ENCODE measurements at places on chromosomes 2 and 18.

DNA sequence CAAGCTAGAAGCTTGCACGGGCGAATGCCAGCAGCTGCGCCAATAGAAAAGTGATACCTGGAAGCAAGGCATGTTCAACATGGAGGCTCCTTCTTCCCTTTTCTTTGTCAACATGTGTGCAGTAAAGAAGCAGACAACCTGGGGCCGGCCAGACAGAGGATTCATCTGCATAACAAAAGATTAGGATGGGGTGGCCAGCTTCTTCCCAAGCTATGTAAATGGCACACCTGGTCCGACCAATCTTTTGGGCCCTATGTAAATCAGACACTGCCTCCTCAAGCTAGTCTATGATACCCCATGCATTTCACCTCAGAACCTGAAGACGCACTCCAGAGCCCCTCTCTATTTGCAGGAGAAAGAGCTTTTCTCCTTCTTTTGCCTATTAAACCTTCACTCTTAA is 66.4 kb upstream of the TGFA start:
- DNase-seq = no peak

GRCh38 chr2:220134756-220135534 is 507.5 kb downstream of the SLC4A3 start:
- DNase-seq = no peak

- no peak for DNase-seq
Measured at GRCh38 chr2:75130171-75130570, 69.1 kb downstream of the TACR1 start.

DNA sequence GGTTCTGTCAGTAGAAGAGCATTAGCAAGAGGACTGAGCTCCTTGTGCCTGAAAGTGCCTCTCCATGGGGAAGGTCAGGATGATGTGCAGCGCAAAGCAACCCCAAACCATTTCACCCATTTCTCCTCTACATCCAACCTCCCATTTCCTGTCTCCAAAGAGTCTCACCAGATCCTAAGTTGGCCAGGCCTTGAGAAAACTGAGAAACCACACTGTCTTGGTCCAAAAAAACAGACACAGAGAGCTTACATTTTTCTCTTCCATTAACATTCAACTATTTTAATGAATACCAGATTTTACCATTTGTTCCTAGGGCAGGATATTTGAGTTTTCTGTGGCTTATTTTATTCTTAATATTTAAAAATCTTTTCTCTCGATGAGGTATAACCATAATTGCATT is 195.0 kb downstream of the EPHA4 start:
- DNase-seq = no peak

DNA sequence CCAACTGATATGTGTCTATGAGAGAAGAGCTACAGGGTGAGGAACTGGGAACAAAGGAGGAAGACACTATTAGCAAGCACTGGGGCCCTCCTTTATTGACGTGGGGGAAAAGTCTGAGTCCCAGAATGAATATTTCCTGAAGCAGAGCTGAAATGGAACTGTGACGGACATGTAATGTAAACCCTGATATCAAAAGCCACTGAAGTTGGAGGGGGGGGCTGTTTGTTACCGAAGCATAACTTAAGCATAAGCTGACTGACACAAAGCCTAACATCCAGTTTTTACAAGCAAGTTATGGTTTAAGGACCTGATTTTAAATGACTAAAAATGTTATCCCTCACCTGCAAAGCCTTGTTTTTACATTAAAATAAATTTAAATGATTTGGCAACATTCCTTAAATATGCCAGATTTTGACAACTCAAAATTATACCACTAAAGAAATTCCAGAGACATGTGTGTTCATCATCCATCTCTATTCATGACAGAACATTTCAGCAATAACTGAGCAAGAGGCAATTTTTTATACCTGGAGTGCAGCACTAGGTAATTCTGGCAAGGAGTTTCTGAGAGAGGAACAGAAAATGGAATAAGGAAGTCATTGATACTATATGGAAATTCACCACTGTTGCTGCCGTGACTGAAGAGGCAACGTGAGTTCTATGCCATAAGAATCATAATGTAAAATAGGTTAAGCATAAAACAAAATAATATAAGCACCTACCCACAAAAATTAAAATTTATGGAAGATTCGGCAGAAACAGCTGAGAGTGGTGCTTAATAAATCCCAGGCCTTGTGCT is 186.0 kb downstream of the AFF3 start:
- no peak for DNase-seq

- no peak for DNase-seq
Measured at GRCh38 chr2:2503864-2504418, 172.9 kb upstream of the MYT1L start.

- no peak for DNase-seq
Measured at GRCh38 chr2:100281521-100282438, 40.5 kb downstream of the LONRF2 start.

GRCh38 chr2:61185231-61185728 is 23.3 kb downstream of the C2orf74 start:
- DNase-seq = no peak

DNA sequence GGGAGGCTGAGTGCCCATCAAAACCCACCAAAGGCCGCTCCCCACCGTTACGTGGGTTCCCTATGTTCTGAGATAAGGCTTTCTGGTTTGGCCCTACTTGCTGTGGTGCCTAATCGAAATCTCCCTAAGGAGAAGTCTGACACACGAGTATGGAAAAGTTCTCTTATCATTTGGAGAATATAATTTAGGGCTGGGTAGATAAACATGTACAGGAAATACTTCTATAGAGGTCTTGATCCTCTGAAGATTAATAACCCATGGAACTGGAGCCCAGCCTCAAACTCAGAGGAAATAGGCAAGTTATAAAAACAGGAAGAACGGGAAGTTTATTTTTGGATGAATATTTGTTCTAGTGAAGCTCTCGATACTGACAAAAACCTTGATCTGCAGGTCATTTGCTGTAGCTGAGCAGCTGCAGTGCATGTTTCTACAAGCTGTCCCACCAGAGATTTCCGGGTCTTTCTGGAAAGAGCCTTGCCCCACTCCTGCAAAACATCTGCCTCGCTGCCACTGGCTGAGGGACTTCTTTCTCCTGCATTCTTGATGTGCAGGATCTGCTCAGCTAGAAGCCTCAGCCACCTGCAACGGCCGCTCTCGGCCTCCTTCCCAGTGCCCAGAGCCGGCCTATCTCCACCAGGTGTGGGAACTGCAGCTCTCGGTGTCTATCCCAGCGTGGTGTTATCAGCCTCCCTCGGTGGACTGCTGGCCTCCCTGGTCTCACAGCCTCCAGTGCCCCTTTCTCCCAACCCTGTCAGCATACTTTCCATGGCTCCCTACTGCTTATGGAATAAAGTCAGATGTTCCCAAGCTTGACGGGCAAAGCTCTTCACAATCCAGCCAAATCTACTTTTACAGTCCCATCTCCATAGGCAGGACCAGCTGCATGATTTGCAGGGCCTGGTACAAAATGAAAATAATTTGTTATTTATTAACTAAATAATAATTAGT is 48.6 kb downstream of the SPRED2 start:
- no peak for DNase-seq

- no peak for DNase-seq
Measured at GRCh38 chr18:13448335-13448795, 229.8 kb downstream of the LDLRAD4 start.

DNA sequence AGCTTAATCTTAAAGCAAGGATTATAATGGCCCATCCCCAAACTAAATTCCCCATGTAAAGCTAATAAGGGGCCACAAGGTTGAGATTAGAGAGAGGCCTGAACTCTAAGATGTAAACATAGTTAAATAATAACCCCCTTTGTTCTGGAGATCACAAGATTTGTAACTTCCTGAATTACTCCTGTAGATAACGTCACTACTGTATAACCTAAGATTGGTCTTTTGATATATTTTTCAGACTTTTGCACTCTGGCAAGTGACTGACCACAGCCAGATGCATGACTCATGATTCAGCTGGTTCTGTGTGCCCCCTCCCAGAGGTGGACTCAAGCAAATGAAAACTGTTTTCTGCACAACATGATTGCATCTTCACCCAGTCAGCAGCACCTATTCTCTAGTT is 686.0 kb upstream of the DDX18 start:
- no peak for DNase-seq

- no peak for DNase-seq
Measured at GRCh38 chr2:80153768-80154167, 150.8 kb downstream of the LRRTM1 start.

DNA sequence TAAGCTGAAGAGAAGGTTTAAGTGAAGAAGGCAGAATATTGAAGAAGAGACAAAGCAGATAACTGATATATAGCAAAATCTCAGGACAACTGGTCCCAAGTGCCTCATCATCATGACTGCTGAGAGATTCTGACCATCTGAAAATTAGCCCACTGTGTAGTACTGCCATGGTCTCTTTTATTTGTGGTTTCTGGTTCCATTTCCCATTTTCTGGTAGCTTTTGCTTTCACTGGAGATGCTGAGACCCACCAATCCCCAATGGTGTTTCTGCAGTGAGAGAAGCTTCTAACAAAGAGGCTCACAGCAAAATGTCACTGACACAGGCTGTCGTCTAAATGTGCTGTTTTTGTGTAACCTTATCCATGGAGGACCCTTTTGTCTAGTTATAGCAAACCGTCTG is 79.5 kb downstream of the TMEM163 start:
- DNase-seq = no peak

DNA sequence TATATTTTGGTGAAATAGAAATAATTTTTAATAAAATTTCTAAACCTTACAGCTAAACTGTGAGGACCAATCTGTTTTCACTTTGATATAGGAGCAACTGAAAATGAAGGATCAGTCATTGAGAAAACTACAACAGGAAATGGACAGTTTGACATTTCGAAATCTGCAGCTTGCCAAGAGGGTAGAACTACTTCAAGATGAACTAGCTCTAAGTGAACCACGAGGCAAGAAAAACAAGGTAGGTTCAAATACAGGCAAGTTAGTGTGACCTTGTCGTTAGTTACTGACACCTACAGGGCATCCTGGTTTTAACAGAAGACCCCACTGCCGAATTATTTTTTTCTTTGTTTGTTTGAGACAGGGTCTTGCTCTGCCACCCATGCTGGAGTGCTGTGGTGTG is 75.5 kb upstream of the STON1 start:
- DNase-seq = no peak

GRCh38 chr2:45567974-45568789 is 42.9 kb downstream of the SRBD1 start:
- peak; percentile 19 for DNase-seq

- no peak for DNase-seq
Measured at GRCh38 chr2:55843096-55843993, 80.2 kb downstream of the EFEMP1 start.

GRCh38 chr2:176879426-176879995 is 333.1 kb upstream of the HNRNPA3 start:
- DNase-seq = no peak

GRCh38 chr2:24169023-24169422 is 5.8 kb upstream of the FAM228A start:
- DNase-seq = no peak

DNA sequence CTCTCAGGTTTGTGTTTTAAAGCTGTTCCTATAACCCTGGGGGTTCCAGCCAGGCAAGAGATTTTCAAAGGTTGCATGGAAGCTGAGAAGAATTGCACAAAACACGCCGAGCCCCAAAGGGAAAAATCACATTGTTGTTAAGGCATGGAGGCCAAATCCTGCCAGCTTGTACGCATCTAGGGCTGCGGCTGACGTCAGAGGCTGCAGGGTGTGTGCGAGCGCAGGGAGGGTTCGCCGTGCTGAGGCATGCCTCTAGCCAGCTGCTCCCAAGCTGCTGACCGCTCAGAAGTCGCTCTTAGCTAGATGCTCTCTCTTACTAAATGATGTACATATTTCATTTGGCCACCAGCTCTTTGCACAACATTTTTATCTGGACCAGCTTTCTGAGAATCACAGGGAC is 191.8 kb downstream of the LPIN1 start:
- no peak for DNase-seq

- DNase-seq = no peak
Measured at GRCh38 chr2:84792856-84793522, 87.9 kb downstream of the TRABD2A start.

GRCh38 chr2:71620851-71621251 is 167.5 kb downstream of the DYSF start:
- DNase-seq = no peak

GRCh38 chr2:101883860-101884259 is 107.9 kb upstream of the IL1R2 start:
- DNase-seq = no peak

GRCh38 chr2:145484448-145485097 is 964.7 kb upstream of the ZEB2 start:
- DNase-seq = no peak

- no peak for DNase-seq
Measured at GRCh38 chr18:65750389-65751154, at the start of gene CDH7. Gene CDH7, plus strand, starts transcription at chr18:65751012. Its CDS starts 11,831 bp downstream, at chr18:65762843.

DNA sequence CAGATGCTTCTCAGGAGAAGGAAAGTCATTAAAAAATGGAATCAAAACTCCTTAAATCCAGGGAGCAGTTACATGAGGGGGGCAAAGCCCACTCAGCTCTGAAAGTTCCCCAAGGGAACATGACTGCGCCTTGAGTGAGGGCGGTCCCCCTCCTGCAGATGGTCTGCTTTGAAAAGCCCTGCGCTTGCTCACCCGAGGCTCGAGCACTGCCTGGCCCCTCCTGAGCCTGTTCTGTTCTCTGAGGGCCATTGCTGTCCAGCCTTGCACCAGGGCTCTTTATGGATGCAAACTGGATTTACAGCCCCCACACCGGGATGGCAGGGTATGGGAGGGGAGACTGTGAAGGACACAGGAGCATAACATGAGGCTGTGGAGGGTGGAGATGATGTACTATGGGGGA is 37.8 kb upstream of the DNMT3A start:
- no peak for DNase-seq

- no peak for DNase-seq
Measured at GRCh38 chr2:46827274-46828134, 88.1 kb downstream of the MCFD2 start.

- DNase-seq = no peak
Measured at GRCh38 chr18:12885500-12885899, 1.5 kb upstream of the PTPN2 start.

- no peak for DNase-seq
Measured at GRCh38 chr2:3871002-3871401, 167.6 kb downstream of the DCDC2C start.

DNA sequence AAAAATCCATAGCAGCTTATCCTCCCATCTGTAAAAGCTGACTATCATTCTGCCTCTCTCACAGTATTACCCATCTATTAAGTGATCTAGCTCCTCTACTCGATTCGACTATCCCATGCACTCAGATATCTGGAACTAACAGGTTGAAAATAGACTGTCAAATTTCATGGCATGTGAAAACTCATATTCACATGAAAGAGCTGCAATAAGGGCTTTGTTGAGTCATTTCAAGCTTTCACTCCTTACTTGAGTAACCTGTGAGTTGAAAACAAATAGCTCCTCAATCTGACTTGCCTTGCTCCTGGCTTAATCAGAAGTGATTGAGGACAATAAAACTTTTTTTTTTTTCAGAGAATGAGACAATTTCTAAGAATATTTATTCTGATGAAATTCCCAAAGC is 192.4 kb upstream of the ERBB4 start:
- DNase-seq = no peak

DNA sequence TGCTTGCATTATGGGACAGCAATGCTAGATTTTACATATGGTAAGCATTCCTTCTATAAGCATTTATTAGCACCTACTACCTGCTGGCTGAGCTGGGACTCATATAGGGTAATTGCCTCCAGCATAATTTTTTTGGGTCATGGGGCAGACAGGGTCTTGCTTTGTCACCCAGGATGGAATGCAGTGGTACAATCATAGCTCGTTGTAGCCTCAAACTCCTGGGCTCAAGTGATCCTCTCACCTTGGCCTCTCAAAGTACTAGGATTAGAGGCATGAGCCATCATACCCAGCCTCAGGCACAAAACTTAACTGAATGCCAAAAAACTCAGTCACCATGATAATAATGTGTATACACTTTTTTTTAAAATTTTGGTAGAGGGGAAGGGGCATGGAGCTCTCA is 35.3 kb downstream of the TMEM237 start:
- DNase-seq = no peak

- DNase-seq = no peak
Measured at GRCh38 chr2:121471532-121472469, 58.9 kb upstream of the RNU4ATAC start.

Measured in forelimb muscle (tissue), 1 donor.